H54 (cell line): ENCODE measurements at places on chromosomes 3 and 15.

- peak; percentile 45 for DNase-seq
These were observed 47.7 kb upstream of the INSYN1 start for GRCh38 chr15:73800662-73801345.

GRCh38 chr15:30023798-30024295 is 58.9 kb upstream of the GOLGA8J start:
- no peak for DNase-seq

- DNase-seq = no peak
These were observed 4.2 kb upstream of the CNBP start for GRCh38 chr3:129187857-129188256.

DNA sequence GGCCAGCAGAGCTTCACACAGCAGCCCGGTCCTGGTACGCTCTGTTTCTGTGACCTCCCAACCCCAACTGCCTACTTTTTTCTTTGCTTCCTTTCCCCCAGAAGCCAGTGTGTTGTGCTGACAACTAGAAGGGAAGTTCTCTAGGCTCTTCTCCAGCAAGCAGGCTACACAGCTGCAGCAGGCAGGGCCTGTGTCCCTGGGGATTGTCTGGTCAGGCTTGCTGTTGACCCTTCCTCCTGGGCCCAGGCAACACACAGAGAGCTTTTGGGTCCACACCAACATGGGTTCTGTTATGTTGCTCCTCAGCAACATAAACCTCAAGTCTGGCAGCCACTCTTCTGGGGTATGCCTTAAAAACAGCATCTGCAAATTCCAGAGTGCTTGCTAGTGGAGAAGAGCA is 36.2 kb upstream of the TSPAN3 start:
- no peak for DNase-seq

DNA sequence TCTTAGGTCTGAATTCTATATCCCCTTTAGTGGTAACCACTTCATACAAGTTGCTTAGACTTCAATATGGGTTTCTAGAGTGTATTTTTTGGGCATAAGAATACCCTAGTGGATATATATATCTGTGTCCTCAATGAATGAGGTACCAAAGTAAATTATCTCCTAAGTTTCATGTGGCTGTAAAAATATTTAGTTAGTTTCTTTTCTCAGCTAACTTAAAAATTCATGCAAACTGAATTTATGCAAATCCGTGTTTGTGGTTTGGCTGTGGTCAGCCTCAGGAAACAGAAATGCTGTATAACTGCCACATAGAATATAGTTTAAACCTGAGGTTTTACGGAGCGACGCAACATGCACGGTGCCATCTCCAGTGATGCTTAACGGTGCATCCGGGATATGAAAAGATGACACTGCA is 80.3 kb downstream of the PEX5L start:
- DNase-seq = no peak

DNA sequence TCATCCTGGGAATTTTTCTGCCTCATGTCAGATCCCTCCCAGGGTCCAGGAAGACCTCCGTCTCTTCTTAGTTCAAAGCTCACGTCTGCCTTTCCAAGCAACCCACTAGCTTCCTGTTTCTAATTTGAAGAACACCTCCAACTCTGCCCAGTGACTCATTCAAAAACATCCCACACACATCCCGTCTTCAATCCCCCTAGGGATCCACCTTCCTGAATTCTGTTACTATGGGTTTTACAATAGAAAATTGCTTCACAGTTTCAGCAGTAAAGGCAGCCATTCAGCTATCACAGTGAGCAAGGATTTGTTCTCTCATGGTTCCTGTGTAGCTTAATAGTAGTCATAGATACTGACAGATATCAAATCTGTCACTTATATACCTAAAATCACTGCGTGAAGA is 308.3 kb upstream of the CCDC54 start:
- DNase-seq = peak; percentile 11
